ENCODE measurements at places on chromosomes 5 and 9. TPM values are rescaled to one million over a fixed set of nuclear protein-coding genes. Genes with fewer than 3 reads are reported as not detected.

SLC25A48 gene
- not detected for total RNA-seq

DNA sequence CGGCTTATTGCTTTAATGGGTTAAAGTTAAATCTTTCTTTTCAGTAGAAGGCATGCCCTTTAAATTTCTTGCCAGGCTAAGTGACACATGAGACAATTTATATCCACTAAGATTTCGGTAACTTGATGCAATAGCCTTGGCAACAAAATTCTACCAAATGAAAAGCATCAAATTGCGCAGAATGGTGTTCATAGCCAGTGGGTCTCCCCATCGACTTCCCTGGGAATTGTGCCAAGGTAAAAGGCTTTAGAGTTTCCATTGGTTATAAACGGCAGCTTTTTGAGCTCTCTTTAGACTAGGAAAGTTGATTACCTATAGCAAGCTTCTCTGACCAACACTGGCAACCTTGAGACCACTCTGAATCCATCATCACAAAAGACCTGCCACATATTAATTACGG lies 358.4 kb downstream of the ARRDC3 start:
- DNase-seq: no peak

PFN3 gene
- total RNA-seq: not detected

SOWAHA gene
- not detected for total RNA-seq

DNA sequence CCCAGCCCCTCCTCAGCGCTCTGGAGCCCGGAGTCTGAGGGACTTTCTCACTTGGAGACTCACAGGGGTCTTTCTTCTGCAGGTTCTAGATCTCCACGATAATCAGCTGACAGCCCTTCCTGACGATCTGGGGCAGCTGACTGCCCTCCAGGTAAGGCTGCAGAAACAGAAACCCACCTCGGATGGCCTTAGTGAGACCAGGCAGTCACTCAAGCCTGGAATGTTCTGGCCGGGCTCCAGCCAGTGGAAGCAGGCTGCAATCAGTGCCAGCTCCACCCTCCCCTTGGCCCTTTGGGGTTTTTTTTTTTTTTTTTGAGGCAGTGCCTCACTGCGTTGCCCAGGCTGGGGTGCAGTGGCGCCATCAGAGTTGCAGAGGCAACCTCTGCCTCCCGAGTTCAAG lies 7.6 kb downstream of the LRSAM1 start:
- no peak for DNase-seq

CDO1 gene
- total RNA-seq: 0.36 TPM

DNA sequence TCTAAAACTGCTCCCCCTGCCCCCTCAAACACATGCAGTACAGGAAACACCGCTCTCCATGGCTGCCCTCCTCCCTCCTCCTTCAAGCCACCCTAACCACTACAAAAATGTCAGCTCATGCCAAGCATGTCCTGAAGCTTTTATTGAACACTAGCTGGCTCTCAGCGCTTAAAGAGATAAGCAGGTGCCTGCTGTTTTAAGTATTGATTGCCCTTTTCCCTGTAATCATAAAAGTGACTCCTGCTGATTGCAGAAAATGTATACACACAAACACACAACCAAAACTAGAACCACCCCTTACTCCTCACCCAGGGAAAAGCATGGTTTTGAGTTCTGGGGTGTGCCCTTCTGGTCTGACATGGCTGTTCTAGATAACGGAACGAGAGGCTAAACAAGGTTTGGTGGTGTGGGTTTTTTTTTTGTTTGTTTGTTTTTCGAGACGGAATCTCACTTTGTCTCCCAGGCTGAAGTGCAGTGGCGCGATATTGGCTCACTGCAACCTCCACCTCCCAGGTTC lies 3.7 kb upstream of the UCK1 start:
- DNase-seq: no peak

- DNase-seq: no peak
Measured at GRCh38 chr5:57167201-57167600, 6.7 kb upstream of the GPBP1 start.

AMBP gene
- total RNA-seq: not detected

- no peak for DNase-seq
Measured at GRCh38 chr9:15942831-15943424, 390.1 kb downstream of the CCDC171 start.

PPIC gene
- total RNA-seq: not detected

BOD1 gene
- total RNA-seq: 23.1 TPM

DNA sequence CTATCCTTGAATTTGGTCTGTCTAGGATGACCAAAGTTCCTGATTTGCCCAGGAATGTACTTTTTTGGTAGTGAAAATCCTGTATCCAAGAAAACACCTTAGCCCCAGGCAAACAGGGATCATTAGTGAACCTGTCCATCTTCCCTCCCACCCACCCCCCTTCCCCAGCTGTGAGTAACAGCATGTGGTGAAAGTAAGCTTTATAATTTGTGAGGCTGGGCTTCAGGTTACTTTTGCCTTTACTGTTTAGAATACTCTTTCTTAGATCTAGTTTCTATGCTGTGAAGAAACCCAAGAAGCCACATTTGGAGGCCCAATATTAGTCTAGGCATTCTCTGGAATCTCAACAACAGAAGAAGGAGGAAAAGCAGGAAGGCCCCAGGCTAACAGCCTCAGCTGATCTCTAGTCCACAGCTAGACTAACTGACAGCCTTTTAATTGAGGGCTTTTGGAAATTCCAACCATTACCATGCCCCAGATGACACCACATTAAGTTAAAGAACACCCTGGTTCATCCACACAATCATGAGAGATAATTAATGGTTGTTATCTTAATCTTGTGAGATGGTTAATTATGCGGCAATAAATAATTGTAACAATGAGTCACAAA lies 703.0 kb upstream of the NUDT12 start:
- DNase-seq: no peak

GRCh38 chr9:12920437-12920836 lies 145.6 kb downstream of the LURAP1L start:
- no peak for DNase-seq

DNA sequence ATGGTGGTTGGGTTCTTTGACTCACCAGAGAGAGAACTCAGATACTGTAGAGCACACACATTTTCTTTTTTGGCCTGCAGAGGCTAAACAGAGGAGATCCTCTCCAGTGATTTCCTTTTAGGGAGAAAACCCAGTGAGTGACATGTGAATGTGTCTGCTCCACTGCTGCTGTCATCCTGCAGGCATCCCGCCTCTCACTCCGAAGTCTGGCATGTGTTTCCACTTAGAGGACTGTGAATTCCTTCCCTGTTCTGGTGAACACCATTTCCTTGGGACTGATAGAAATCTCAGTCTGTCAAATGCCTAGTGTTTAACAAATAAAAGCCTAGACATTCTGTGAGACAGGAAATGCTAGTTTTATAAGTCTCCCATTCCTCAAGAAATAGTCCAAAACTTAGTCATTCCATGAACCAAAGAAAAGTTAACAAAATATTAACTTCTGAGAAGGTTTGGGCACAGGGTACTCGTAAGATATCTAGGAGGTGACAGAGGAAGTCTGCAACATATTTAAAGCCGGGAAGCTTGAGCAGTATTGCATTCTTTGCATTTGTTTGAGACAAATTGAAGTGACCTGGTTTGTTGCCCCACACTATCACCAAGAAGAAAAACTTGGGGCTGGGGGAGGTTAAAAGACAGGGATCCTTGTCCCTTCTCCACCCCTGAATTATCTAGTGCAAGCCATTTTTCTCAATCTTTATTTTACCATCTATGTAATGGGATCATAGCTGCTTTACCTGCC lies 74.9 kb upstream of the NIPAL4 start:
- no peak for DNase-seq

DNA sequence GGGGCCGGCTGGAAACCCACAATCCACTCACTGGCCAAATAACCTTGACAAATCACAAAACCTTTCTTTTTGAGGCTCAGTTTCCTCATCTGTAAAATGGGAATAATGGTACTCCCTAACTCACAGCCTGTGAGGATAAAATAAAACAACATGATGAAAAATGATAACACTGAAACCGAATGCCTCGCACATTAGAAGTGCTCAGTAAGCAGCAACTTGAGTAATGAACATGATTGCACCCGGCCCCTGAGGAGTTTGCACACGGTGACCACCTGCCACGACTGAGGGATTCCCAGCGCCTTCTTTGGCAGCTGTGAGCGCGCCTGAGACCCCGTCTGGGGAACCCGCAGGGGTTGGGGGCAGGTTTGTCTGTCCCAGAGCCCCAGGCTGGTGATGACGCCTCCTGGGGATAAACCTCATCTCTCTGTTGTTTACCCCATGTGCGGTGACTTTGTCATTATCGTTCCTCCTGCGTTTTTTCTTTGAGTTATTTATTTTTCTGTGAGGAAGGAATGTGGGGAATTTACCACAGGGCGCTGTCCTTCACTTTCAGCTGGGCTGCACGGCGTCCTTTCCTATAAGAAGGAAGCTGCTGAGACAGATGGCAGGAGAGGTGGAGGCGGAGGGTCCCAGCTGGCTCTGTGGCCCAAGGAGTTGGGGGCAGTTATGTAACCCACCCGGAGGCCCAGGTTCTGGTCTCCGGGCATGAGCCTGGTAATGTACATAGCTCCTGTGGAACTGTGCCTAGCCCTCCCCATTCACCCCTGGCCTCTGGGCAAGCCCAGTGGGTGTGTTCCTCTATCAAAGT lies 3.0 kb upstream of the SYNPO start:
- DNase-seq: no peak

SPATA31C1 gene
- not detected for total RNA-seq

MCTP1 gene
- total RNA-seq: 1.6 TPM

DNA sequence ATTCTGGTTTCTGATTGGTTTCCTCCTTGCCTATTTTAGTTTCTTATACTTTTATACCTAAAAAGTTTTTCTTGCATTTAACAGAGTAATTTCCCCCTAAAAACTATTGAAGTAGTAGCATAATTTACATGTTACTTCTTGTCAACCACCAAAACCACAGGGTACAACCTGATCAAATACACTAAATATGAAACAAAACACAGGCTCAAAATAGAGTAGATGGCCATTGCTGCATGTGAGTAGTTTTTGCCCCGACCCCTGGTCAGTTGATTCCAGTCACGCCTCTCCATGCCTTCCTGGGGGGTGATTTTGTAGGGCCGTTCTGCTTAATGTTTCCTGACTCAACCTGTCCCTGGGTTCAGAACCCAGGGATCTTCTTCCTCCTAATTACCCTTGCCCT lies 101.8 kb downstream of the TLE4 start:
- DNase-seq: no peak

- no peak for DNase-seq
Measured at GRCh38 chr9:82582693-82583092, 480.2 kb downstream of the RASEF start.

IL33 gene
- total RNA-seq: not detected

- no peak for DNase-seq
Measured at GRCh38 chr9:107466826-107467225, 22.7 kb downstream of the KLF4 start.

CDKN2B-AS1 gene
- total RNA-seq: 3.7 TPM

DNA sequence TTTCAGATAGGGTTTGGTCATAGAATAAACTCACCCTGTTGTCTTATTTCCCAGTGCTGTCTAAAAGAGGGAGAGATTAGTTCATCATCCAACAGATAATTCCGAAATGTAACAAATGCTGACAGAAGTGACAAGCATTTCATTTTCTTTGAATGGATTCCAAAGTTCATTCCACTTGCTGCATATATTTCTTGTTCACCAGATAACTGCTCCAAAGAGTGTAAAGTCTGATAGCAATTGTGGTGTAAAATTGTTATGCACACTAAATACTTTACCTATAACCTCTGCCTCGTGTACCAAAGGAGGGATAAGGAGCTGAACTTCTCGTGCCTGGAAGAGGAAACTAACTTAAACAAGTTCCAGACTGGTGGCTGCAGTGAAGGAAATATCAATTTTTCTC lies 290.0 kb upstream of the ADAMTSL1 start:
- DNase-seq: no peak

UGCG gene
- 24.9 TPM for total RNA-seq

- no peak for DNase-seq
Measured at GRCh38 chr5:83488271-83488670, 16.7 kb downstream of the VCAN start.

DNA sequence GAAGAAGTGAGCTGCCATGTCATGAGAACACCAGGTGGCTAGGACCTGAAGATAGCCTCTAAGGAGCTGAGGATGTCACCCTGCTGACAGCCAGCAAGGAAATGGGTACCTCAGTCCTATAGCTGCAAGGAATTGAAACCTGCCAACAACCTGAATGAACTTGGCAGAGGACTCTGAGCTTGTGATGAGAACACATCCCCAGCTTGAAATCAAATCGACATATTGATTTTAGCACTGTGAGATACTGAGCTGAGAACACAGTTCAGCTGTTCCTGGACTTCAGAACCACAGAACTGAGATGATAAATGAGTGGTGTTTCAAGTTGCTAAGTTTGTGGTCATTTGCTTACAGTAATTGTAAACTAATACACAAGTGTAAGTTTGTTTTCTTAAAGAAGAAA lies 5.5 kb upstream of the RASEF start:
- no peak for DNase-seq

CDC20B gene
- 0.48 TPM for total RNA-seq

NUP214 gene
- 69.4 TPM for total RNA-seq

DNA sequence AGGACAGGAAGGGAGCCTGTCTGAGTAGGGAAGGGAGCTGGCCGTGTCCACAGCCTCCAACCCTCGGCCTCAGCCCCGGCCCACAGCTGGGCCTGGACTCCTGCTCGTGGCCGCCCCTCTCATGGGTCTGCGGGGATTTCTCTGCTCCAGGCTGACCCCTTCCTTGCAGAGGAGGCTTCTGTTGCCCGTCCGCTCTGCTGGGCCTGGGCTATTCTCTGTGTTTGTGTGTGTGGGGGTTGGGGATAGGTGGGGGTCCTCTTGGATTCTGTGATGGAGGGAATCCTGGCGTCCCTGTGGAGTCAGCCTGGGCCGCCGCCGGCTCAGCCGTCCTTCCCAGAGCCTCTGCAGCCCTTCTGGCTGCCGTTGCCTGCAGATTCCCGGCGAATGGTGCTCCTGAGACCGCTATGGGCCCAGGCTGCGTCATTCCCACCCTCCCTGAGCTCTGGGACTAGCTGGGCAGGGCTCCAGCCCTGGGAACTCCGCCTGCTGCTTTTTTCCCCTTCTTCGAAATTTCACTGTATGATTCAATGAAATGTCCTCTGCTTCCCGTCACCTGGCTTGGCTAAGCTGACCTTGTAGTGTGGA lies 64.2 kb downstream of the FGF18 start:
- no peak for DNase-seq

- no peak for DNase-seq
Measured at GRCh38 chr5:87705876-87706275, 293.1 kb upstream of the CCNH start.

MAP1B gene
- not detected for total RNA-seq

Data from activated naive CD8-positive, alpha-beta T cell treated with anti-CD3 and anti-CD28 coated beads, Interleukin-2, amount 10 ng/mL, durations not matched to agents 7 days and 5 days (primary cell).